IPS DF 6.9 (cell line): ENCODE measurements at places on chromosomes 11 and 22.

DNA sequence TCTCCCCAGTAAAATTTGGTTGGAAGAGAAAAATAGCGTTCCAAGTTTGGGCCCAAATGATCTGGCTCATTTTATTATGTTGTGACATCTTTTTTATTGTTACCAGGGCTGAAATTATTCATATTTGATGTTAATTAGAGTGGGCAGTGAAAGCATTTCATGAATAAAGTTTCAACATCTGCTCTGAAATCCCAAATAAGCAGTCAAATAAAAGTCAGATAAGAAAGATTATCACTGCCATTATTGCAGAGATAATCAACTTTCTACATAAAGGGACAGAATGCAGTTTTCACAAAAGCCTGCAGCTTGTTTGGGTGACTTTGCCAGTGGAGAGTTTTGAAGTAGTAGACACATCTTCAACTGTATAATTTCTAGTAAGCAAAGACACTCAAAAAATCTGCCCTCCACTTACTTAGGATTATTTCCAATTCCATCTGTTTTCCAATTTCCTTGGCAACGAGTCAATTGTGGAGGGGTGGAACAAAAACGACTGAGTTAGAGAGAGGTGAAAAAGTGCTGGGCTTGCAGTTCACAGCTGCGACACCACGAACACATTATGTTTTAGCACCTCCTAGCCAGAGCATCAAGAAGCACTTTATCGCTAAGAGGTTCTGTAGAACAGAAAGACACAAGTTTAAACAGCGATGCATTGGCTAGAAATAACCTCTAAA, 9.0 kb downstream of the TECTA start:
- H3K4me3 ChIP-seq: no peak overlapping the region
- 0 out of 2 replicates have a peak, but pooled peaks cover 2% of the 10 kb centered on the region for H3K27me3 ChIP-seq
- H3K27ac ChIP-seq: no peak overlapping the region
- H3K4me1 ChIP-seq: no peaks in the 10 kb centered on the region

DNA sequence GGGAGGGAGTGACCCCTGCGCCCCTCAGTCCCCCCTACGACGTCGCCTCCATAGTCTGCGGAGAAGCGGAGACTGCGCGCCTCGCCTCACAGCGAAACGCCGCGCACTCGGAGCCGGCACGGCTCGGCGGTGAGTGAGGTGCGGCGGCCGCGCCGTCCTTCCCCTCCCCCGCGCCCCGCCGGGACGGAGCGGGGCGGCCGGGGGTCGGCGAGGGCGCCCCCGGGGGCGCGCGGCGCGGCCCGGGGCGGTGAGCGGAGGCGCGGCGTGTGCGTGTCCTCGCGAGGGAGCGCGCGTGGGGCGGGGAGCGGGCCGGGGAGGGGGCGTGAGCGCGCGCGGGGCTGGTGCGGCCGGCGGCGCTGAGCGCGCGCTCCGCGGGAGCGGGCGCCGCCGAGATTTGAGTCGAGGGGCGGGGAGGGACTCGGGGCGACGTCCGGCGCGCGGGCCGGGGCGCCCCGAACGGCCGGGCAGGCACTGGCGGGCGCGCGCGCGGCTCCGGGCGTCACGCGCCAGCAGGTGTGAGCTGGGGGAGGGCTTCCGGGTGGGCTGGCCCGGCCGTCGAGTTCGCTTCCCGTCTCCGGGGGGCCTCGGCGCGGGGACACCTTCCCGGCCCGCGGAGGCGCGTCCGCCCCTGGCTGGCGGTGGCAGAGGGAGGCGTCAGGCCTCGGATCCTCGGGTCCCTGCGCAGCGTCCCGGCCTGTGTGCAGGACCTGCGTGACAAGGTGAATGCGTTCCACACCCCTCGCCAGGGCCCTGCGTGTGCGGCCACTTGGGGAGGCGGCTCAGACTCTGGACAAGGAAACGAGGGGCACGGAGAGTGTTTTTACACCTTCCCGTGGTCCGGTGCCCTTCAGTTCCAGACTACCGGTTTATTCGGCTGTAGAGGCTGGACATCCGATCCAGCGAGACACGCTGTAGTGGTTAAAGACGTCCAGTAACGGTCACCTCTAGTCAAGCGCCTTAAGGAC, 50.4 kb downstream of the FAM83F start:
- no peaks in the 10 kb centered on the region; the same call in 1 of the 2 replicates for H3K36me3 ChIP-seq
- DNase-seq: no peak
- H3K27me3 ChIP-seq: no peaks in the 10 kb centered on the region
- no peaks in the 10 kb centered on the region for H3K4me1 ChIP-seq

- no peaks in the 10 kb centered on the region; the same call in 1 of the 2 replicates for H3K36me3 ChIP-seq
- H3K27me3 ChIP-seq: no peaks in the 10 kb centered on the region
- peaks cover 8% of the 10 kb centered on the region for H3K4me1 ChIP-seq
- no peak overlapping the region for H3K27ac ChIP-seq
- DNase-seq: no peak
- H3K4me3 ChIP-seq: no peak overlapping the region
Observed at GRCh38 chr11:67999201-67999629, 4.7 kb downstream of the UNC93B1 start.

DNA sequence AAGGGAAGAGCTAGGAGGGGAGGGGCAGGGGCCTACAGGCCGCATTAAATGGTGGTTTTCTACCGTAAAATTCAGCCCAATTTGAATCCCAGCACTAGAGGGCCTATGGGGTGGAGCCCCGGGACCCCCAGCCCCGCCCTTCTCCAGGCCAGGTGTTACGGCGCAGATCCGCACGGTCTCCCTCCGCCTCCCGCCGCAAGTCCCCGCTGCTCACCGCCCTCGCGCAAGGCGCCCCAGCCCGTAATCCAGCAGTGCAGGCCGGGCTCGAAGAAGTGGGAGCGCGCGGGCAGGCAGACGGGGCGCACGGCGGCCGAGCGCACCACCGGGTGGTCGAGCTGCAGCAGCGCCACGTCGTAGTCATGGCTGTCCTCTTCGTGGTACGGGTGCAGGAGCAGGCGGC, 17.3 kb downstream of the KCTD17 start:
- no peaks in the 10 kb centered on the region for H3K4me1 ChIP-seq
- peaks cover 16% of the 10 kb centered on the region for H3K27me3 ChIP-seq
- no peak overlapping the region for H3K27ac ChIP-seq
- DNase-seq: peak; percentile 52
- H3K36me3 ChIP-seq: no peaks in the 10 kb centered on the region
- peak overlapping the region; percentile 36; the same call in 1 of the 2 replicates for H3K4me3 ChIP-seq

- no peaks in the 10 kb centered on the region for H3K27me3 ChIP-seq
- no peak overlapping the region for H3K4me3 ChIP-seq
- no peak overlapping the region for H3K27ac ChIP-seq
- H3K36me3 ChIP-seq: no peaks in the 10 kb centered on the region
Observed at GRCh38 chr22:37386441-37386840, 40.8 kb downstream of the ELFN2 start.

GRCh38 chr22:30841273-30841672, 127.3 kb downstream of the MORC2 start:
- no peaks in the 10 kb centered on the region for H3K4me1 ChIP-seq
- no peaks in the 10 kb centered on the region for H3K27me3 ChIP-seq
- no peaks in the 10 kb centered on the region for H3K36me3 ChIP-seq

DNA sequence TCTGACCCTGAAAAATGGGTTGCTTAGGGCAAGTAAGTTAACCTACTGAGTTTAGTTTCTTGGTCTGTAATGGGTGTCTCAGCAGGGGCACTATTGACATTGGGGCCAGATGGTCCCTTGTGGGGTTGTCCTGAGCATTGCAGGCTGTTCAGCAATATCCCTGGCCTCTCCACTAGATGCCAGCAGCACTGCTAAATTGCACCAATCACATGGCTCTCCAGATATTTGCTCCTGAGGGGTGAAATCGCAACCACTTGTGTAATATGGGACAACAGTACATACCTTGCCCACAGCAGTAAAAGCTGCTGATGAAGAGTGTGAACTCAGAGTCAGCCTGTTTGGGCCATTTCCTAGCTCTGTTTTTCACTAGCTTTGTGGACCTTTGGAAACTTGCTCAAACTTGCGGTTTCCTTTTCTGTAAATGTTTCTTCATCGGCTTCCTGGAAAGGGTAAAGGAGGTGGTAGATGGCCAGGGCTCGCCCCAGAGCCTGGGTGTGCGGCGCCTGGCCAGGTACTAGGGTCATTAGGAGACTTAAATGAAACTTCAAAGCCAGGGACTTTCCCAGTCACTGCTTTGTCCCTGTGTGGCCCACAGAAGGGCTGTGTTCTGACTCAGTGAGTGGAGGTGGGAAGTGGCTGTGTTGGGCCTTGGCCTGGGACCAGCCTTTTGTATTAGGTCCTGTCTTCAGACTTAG, 13.0 kb downstream of the NCF4 start:
- H3K27ac ChIP-seq: no peak overlapping the region
- H3K27me3 ChIP-seq: no peaks in the 10 kb centered on the region
- H3K4me1 ChIP-seq: 0 out of 2 replicates have a peak, but pooled peaks cover 1% of the 10 kb centered on the region
- H3K36me3 ChIP-seq: no peaks in the 10 kb centered on the region

DNA sequence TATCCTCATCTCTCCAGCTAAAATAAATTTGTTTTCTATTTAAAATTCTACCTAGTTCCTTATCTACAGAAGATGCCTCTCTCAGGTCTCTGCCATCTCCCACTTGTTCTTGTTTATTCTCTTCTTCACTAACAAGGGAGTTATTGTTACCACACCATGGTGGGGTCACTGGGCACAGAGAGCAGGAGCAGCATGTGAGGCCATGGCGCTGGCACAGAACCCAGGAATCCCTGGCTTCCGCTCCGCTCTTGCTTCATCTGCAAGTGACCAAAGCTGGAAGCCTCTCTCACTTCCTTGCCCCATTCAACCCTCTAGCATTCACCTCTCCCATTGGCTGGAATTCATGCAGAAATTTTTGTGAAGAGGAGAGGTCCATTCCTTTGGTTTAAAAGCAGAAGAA, 190.7 kb upstream of the NCAM1 start:
- no peaks in the 10 kb centered on the region; the same call in 1 of the 2 replicates for H3K36me3 ChIP-seq
- no peak overlapping the region for H3K27ac ChIP-seq
- H3K27me3 ChIP-seq: no peaks in the 10 kb centered on the region
- H3K4me3 ChIP-seq: no peak overlapping the region

DNA sequence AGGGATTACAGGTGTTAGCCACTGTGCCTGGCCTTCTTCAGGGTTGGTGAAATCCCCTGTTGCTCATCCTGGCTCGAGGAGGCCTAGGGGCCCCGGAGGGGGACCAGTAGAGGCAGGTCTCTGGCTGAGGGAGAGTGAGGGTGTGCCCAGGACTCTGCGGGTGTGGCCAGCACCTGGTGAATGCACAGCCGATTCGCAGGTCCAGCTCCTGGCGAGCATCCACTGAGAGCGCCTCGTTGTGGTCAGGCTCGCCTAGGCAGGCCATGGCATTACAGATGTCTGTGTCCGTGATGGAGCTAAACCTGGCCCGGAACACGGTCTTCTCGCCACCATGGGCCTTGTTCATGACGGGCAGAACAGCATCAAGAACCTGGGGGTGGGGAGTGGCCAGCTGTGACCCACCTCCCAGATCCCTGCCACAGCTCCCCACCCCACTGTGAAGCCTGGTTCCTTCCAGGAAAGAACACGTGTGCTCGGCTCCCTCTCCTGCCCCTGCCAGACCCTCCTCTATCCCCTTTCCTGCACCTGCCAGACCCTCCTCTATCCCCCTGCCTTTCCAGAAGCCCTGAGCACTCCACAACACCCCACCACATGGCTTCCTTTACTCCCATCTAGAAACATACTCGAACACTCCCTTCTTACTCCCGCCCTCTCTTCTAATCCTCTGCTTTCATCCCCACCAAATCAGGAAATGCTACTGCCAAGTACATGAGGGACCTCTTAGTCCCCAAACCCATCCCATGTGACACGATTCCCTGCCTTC, 12.4 kb downstream of the TOP3B start:
- no peaks in the 10 kb centered on the region for H3K27me3 ChIP-seq
- no peak overlapping the region for H3K27ac ChIP-seq
- peaks cover 54% of the 10 kb centered on the region for H3K36me3 ChIP-seq
- H3K4me3 ChIP-seq: no peak overlapping the region

GRCh38 chr11:64751580-64751979, 7.6 kb upstream of the RASGRP2 start:
- no peak overlapping the region for H3K4me3 ChIP-seq
- H3K4me1 ChIP-seq: 0 out of 2 replicates have a peak, but pooled peaks cover 2% of the 10 kb centered on the region
- DNase-seq: no peak
- H3K27ac ChIP-seq: no peak overlapping the region
- no peaks in the 10 kb centered on the region for H3K36me3 ChIP-seq
- no peaks in the 10 kb centered on the region for H3K27me3 ChIP-seq

- no peak overlapping the region for H3K4me3 ChIP-seq
- H3K27me3 ChIP-seq: no peaks in the 10 kb centered on the region
- no peak overlapping the region for H3K27ac ChIP-seq
- H3K36me3 ChIP-seq: no peaks in the 10 kb centered on the region
- H3K4me1 ChIP-seq: no peaks in the 10 kb centered on the region; the same call in 1 of the 2 replicates
Observed at GRCh38 chr11:79097246-79097875, 343.5 kb downstream of the TENM4 start.

DNA sequence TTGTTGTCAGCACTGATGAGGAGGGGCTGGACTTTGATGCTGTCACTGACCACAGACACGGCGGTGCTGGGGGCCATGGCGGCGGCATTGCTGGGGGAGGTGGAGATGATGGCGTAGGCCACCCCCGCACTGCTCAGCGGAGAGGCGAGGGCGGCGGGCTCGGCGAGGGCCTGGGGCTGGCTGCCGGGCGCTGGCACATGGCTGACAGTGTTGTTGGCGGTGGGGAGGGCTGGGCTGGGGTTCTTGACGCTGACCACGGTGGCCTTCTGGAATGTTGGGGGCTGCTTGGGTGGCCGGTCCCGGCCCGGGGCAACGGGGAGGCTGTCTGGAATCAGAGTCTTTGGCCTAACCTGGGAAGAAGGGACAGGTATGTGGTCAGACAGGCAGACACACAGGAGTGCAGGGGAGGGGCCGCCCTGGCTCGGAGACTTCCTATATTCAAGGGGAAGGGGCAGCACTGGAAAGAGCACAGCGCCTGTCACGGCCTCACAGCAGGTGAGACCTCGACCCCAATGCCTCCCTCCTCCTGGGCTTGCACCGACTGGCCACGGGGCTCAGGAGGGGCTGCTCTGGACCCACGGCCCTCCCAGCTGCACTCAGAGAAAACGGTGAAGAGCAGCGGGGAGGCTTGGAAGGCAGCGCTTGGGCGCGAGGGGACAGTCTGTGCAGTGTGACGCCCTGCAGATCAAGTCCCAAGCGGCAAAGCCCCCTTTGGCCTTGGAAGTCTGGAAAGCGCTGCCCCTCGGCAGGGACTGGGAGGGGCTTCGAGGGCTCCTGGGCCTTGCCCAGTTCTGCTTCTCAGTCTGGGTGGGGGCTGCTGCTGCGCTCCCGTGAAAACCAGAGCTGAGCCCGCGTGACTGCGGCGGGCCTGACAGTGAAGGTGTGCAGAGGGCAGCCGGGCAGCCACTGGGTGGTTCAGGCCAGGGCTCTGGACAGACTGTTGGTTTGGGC, 93.2 kb downstream of the PHF21B start:
- no peak for DNase-seq
- H3K27ac ChIP-seq: no peak overlapping the region
- peaks cover 17% of the 10 kb centered on the region for H3K36me3 ChIP-seq
- H3K4me3 ChIP-seq: no peak overlapping the region
- H3K27me3 ChIP-seq: no peaks in the 10 kb centered on the region

GRCh38 chr22:38034278-38034882, 22.8 kb upstream of the PICK1 start:
- H3K4me3 ChIP-seq: no peak overlapping the region
- H3K36me3 ChIP-seq: no peaks in the 10 kb centered on the region; the same call in 1 of the 2 replicates
- H3K4me1 ChIP-seq: peaks cover 6% of the 10 kb centered on the region
- no peaks in the 10 kb centered on the region for H3K27me3 ChIP-seq

- H3K4me1 ChIP-seq: 0 out of 2 replicates have a peak, but pooled peaks cover 1% of the 10 kb centered on the region
- no peak overlapping the region for H3K4me3 ChIP-seq
- no peaks in the 10 kb centered on the region for H3K36me3 ChIP-seq
Observed at GRCh38 chr11:44689265-44689664, 37.5 kb upstream of the TSPAN18 start.
